Pancreas (tissue), 10 donors: ENCODE measurements at places on chromosomes 5 and 9. TPM values are rescaled to one million over a fixed set of nuclear protein-coding genes. Genes with fewer than 3 reads are reported as not detected.

DNA sequence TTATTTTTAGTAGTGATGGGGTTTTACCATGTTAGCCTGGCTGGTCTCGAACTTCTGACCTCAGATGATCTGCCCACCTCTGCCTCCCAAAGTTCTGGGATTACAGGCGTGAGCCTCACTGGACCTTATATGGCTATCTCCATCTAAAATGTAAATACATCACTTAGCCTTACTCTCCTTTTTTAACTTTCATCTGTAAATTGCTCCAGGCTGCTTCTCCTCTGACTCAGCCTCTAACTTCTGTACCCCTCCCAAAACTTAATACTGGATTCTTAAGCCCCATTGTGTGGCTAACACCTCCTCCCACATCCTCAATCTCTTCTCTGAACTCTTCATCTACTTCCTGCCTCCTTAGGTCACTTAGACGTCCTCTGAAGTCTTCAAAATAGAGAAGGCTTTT, 4.0 kb downstream of the SNX30 start:
- H3K4me3 ChIP-seq: no peak overlapping the region
- peaks cover 5% of the 10 kb centered on the region for H3K4me1 ChIP-seq
- H3K36me3 ChIP-seq: no peaks in the 10 kb centered on the region
- no peak for DNase-seq

THBS4 gene
- 4.7 TPM for total RNA-seq

MSX2 gene
- total RNA-seq: 0.55 TPM

GRCh38 chr5:10762776-10763500, 1.9 kb upstream of the DAP start:
- peaks cover 13% of the 10 kb centered on the region for H3K4me1 ChIP-seq
- no peaks in the 10 kb centered on the region for H3K36me3 ChIP-seq
- no peak for DNase-seq
- peak overlapping the region; percentile 94 for H3K27ac ChIP-seq
- no peaks in the 10 kb centered on the region for H3K27me3 ChIP-seq
- H3K4me3 ChIP-seq: no peak overlapping the region

TCF7 gene
- total RNA-seq: 5.6 TPM

DNA sequence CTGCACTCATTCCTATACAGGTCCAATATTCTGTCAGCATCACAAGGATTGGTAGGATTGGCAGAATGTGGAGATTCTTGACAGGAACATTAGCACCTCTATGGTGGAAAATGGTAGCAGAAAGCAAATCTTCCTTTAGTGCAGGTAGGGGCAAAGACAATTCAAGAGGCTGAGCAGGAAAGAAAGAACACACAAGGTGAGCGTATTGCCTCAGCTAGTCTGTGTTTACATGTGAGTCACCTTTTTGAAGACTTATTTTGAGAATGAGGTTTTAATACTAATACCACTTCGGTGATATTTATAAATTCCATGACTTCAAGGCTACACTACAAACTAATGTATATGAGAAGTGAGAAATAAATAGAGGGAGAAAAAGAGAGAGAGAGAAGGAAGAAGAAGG, 717.0 kb downstream of the BRINP1 start:
- no peak for DNase-seq
- H3K27me3 ChIP-seq: no peaks in the 10 kb centered on the region
- no peaks in the 10 kb centered on the region for H3K36me3 ChIP-seq
